ENCODE measurements at places on chromosomes 11 and 22. TPM values are rescaled to one million over a fixed set of nuclear protein-coding genes. Genes with fewer than 3 reads are reported as not detected.

The TMEM121B gene
- total RNA-seq: under 0.01 TPM

The CASP12 gene
- total RNA-seq: 85.2 TPM

The OR52I2 gene
- not detected for total RNA-seq

The FDX1 gene
- total RNA-seq: 7.9 TPM
